ENCODE measurements at places on chromosomes 6 and 20.

DNA sequence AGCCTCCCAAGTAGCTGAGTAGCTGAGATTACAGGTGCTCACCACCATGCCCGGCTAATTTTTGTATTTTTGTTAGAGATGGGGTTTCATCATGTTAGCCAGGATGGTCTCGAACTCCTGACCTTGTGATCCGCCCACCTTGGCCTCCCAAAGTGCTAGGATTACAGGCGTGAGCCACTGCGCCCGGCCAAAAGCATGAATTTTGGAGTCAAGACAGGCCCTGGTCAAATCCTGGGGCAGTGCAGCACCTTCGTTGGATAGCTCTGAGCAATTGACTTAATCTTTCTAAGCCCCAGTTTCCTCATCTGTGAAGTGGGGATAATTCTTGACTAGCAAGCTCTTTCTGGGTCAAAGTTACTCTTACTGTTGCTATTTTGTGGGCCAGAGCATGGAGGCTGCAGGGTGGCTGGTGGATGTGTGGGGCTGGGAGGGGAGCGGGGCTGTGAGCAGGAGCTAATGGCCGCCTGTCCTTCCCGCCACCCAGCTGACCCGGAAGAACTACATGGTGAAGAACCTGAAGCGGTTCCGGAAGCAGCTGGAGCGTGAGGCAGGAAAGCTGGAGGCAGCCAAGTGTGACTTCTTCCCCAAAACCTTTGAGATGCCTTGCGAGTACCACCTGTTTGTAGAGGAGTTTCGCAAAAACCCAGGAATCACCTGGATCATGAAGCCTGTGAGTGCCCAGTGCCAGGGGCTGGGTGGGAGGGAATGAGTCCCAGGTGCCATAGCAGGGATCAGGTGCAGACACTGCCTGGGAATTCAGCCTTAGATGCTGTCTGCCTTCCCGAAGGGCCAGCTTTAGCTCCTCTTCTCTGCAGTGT lies 39.0 kb downstream of the TTLL9 start:
- DNase-seq: no peak

DNA sequence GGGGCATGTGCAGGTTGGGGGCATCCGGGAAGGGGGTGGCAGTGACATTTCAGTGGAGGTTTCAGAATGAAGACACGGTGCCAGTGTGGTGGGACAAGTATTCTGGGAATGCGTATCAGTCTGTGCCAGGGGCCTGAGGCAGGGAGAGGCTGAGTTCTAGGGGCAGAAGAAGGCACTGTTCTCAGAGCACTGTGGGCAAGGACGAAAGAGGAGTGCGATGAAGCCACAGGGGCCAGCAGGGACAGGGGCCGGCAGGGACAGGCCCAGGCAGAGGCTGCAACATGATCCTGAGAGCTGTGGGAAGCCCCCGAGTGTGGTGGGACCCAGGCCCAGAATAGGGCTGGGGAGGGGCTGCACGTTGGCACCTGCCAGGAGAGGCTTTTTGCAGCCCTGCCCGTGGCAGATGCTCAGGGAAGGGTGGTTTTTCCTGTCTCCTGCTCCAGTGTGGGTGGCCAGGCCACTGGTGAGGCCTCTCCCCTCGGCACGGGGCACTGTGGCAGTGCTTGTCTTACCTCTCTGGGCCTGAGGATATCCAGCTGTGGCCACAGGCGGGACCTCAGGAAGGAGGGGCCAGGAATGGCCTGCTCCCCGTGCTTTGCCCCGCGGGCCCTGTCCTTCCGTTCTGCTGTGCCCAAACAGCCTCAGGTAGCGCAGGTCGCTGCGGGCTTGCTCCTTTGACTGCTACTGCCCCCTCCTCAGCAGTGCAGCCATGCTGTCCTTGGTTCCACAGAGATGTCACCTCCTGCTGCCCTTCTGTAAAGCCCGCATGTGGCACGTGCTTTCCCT lies 10.0 kb downstream of the ENTPD6 start:
- DNase-seq: no peak

DNA sequence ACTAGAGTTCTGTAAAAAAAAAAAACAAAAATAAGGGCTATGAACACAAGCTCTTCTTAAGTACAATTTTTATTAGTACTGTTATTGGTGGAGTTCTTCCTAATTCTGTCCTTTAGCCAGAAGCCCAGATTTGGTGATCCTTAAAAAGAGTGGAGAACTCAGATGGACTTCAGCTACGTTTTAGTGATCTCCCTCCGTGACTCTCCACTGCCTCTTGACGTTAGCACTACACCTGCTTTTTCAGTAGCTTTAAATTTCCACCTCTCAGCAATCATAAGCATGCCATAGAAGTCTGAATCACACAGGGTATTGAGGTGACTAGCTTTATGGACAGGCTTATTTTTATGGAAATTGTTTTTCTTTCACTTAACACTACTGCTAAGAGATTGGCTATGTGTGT lies 17.7 kb downstream of the DHX35 start:
- DNase-seq: no peak

GRCh38 chr20:31945785-31946184 lies 6.1 kb downstream of the PDRG1 start:
- no peak for DNase-seq

GRCh38 chr6:149935246-149935645 lies 6.6 kb upstream of the ULBP2 start:
- DNase-seq: no peak

- DNase-seq: no peak
Observed at GRCh38 chr6:144990784-144991183, 705.6 kb downstream of the UTRN start.

GRCh38 chr6:71396410-71396801 lies 107.8 kb downstream of the OGFRL1 start:
- DNase-seq: no peak

GRCh38 chr20:32063695-32064094 lies 11.7 kb downstream of the HCK start:
- DNase-seq: no peak

GRCh38 chr6:163958646-163959045 lies 544.1 kb downstream of the QKI start:
- DNase-seq: no peak

Data from stimulated activated CD4-positive, alpha-beta T cell treated with anti-CD3 and anti-CD28 coated beads, Interleukin-1b, Interleukin-23, amount 100 ng/mL, for 1 hour (primary cell).